ENCODE measurements at places on chromosomes 11 and 22.
A peak's percentile ranks its signal among the peaks of the same experiment; 100 is the strongest.

DNA sequence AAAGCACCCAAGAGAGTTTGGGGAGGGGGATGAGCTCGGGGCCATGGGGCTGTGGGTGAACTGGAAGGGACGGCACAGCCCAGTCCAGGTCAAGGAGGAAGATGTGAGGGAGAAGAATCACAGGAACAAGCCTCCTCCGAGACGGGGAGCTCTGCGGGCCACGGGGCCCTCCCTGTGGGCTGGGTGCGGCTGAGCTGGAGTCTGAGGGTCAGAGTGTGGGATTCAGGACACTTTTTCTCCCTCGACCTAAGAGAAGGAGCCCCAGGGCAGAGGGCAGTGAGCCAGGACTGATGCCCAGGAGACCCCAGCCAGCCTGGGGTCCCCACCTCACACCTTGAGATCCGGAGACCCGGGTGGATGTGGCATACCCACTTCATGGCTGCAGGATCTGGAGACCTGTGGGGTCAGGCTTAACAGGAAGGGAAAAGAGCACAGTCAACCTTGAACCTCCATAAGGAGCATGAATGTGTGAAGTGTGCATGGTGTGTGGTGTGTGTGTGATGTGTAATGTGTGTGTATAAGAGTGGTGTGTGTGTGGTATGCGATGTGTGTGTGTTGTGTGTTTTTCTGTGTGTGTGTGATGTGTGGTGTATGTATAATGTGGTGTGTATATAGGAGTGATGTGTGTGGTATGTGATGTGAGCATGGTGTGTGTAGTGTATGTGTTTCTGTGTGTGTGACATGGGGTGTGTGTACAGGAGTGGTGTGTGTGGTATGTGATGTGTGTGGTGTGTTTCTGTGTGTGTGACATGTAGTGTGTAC is 504.6 kb downstream of the BRD1 start:
- no peak for DNase-seq

GRCh38 chr11:1777737-1778136 is 14.0 kb upstream of the CTSD start:
- no peak for DNase-seq

GRCh38 chr22:17471886-17472535 is 91.3 kb upstream of the SLC25A18 start:
- no peak for DNase-seq

DNA sequence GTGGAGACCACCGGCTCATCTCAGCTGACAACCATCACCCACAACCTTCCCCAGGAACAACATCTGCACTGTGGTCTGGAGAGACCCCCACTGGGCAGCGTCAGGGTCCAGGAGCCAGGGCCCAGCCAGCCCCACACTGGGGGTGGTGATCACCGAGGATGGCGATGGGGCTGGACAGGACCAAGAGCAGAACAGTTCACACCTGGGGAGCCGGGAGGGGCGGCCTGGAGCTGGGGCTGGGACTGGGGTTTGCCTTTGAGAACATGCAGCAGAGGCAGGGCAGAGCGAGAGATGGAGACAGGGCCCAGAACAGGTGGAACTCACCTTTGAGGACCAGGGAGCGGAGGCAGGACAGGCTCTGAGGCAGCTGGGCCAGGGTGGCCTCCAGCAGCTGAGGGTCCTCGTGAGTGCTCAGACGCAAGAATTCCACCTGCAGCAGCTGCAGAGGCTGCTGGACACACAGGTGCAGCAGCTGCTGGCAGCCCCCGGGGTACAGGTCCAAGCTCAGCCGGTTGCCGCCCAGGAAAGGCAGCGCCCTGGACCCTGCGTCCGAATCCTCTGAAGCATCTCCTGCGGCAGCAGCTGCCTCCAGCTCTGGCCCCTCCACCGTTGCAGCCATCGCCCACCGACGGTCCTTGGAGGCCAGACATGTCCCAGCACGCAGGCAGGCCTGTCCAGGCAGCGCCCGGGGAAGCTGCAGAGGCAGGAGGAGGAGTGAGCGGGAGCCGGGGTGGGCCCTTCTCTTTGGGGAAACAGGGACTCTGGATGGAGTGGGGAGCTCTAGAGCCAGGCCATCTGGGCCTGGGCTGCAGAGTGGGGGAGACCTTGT is 1.0 kb downstream of the PIDD1 start:
- no peak for DNase-seq

GRCh38 chr11:70371241-70371640 is 27.1 kb upstream of the CTTN start:
- DNase-seq: no peak

DNA sequence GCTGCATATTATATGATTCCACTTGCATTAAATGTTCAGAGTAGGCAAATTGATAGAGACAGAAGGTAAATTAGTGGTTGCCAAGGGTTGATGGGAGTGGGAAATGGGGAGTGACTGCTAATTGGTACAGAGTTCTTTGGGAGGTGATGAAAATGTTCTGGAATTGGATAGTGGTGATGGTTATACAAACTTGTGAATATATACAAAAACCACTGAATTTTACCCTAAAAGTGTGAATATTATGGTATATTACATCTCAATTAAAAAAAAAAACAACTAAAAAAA is 52.5 kb downstream of the ARRB1 start:
- no peak for DNase-seq

DNA sequence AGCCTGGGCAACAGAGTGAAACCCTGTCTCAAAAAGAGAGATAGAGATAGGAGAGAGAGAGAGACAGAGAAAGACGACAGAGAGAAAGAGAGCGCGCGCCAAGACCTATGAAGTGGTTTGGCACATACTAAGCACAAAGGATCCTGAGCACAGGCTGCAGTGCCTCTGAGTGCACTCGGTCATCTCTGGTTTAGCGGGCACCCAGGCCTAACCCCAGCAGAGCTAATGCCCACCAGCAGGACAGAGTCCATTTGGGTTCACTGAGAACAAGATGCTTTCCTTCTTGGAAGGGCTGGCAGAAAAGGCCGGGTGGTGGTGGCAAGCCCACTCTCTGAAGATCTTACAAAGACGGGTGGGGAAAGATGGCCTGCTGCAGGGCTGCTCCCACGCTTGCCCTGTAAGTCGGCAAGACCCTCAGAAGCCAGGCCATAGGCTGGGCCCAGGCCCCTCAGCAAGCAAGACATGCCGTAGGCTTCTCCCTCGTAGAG is 3.3 kb downstream of the SCARF2 start:
- DNase-seq: no peak

- DNase-seq: no peak
Observed at GRCh38 chr22:39713799-39714290, 143.3 kb downstream of the CACNA1I start.

GRCh38 chr11:44957040-44957515 is 6.4 kb upstream of the TP53I11 start:
- DNase-seq: no peak

GRCh38 chr11:133965031-133965601 is 8.3 kb upstream of the IGSF9B start:
- DNase-seq: peak; percentile 61

- no peak for DNase-seq
Observed at GRCh38 chr11:100550912-100551632, 136.0 kb upstream of the ARHGAP42 start.

- DNase-seq: no peak
Observed at GRCh38 chr11:108897071-108897481, 232.2 kb downstream of the DDX10 start.

DNA sequence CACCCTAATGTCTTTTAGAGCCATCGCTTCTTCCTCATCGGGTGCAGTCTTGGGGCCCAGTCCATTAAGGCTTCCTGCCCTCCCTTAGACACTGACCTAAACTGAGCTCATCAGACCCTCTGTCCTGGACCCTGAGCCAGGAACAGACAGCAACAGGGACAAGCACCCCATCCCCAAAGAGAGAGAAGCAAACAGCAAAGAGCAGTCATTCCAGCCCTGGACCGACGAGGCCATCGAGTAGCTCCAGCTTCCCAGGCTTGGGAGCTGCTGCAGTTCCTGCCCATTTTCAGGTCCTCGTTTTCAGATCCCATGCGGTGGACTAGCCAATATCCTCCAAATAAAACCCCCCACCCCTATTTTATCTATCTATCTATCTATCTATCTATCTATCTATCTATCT is 25.8 kb upstream of the CACNG2 start:
- DNase-seq: no peak

- peak; percentile 63 for DNase-seq
Observed at GRCh38 chr11:72848846-72849466, 34.7 kb downstream of the ATG16L2 start.

GRCh38 chr11:34599406-34599945 is 21.4 kb upstream of the EHF start:
- peak; percentile 92 for DNase-seq

DNA sequence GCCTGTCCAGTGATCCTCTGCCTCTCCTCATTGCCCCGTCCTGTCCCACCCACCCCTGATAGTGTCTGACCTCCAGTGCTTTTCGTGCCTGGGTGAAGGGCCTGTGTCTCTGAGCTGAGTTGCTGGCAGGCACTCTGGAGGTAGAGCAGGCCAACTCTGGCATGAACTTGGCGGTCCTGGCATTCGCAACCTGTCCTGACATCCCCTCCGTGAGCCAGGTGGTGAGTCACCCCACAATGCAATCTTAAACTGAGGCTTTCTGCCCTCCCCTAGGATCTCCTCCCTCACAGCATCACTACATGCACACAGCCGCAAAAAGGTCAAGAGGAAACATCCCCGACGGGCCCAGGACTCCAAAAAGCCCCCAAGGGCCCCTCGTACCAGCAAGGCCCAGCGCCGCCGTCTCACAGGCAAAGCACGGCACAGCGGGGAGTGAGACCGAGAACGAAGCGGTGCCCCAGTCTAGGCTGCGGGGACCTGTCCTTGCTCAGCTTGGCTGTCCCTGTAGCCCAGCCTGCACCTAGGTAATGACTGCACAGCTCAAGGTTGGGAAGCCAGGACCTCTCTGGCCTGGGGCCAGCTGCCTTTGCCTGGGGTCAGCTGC is 4.9 kb downstream of the NOL12 start:
- DNase-seq: peak; percentile 21

GRCh38 chr11:30313580-30313979 is 9.3 kb upstream of the ARL14EP start:
- DNase-seq: no peak

GRCh38 chr22:27110665-27111451 is 453.5 kb downstream of the MIAT start:
- peak; percentile 96 for DNase-seq

DNA sequence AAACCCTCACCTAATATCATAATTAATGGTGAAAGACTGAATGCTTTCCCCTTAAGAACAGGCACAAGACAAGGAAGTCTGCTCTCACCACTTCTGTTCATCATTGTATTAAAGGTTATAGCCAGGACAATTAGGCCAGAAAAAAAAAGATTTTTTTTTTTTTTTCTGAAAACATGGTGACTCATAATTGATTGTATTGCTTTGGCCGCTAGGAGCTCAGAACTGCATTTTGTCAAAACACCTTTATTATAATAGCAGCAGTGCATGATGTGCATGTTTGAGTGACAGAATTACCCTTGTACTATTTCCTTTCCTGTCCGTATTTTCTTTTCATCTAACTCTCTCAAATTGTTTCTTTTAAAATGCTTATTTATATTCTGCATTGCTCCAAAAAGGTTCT is 98.1 kb downstream of the RNF169 start:
- no peak for DNase-seq

DNA sequence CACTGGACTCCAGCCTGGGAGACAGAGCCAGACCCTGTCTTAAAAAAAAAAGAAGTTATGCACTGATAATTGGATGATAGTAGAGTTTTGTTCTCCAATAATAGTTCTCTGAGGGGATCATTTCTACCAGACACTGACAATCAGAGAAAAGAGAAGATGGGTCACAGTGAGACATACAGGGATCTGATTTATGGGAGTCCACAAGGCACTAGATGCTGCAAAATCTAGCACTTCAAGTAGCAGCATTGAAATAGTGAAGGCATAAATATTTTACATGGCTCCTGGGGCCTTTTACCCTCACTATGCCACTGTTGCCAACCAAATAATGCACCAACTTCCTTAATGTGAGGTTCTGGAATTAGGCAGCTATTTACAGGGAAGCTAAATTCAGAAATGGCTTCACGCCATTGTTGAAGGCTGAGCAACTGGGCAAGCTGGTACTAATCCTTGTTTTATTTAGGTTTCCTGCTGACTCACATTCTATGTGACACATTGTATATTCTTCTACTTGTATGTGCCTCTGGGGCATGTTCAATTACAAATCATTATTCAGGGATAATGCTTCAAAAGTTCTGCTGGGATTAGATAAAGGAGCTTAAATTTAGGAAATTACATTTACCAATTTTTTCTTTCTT is 38.2 kb upstream of the ABTB2 start:
- peak; percentile 56 for DNase-seq

- DNase-seq: no peak
Observed at GRCh38 chr22:43823911-43824665, 12.0 kb upstream of the EFCAB6 start.

DNA sequence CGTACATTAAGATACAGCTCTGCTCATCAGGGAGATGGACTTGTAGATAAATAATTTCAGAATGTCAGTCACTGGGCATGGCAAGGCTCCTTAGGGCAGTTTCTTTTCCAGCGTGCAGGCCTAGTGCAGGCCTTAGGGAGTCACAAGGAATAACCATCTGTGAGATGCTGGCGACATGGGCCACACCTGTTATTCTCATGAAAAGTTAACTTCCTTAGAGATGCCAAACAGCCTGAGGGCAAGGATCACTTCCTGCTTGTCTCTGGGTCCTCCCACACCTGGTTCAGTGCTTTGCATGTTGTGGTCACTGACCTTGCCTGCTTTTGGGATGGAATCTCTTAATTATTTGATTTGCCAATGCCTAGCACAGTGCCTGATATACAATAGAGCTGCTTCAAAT is 70.6 kb downstream of the ST3GAL4 start:
- no peak for DNase-seq

DNA sequence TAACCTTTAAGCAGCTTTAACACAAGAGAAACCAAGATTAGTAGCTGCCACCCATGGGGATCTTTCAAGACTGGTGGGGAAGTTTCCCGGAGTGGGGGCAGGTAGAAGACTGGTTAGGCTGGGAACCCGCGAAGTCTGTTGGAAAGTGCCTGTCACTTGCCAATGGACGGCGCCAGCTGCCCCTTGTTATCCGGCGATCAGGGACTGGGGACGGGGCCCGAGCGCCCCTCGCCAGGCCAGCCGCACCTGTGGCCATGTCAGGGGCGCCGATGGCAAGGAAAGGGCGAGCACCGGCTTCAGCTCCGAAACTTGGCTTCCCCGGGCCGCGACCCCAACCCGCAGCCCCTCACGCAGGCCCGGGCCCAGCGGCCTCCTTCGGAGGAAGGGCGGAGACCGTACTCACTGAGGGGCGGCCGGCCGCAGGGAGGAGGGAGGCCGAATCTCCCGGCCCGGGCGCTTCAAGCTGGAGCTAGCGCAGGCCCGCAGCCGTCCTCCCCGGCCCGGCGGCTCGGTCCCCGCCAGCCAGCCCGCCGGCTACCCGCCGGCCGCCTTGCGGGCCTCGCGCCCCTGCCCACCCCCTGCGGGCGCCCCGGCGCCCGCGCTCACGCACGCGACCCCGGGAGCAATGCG is 539 bp downstream of the EIF4ENIF1 start:
- no peak for DNase-seq

- DNase-seq: no peak
Observed at GRCh38 chr11:123838659-123839058, 32.5 kb upstream of the OR6M1 start.

GRCh38 chr11:65968600-65969482 is 7.3 kb downstream of the SART1 start:
- no peak for DNase-seq

GRCh38 chr11:3133261-3134217 is 31.6 kb downstream of the OSBPL5 start:
- no peak for DNase-seq
